Activated CD4-positive, alpha-beta T cell treated with anti-CD3 and anti-CD28 coated beads for 36 hours (primary cell): ENCODE measurements at places on chromosomes 6 and 20.
A peak's percentile ranks its signal among the peaks of the same experiment; 100 is the strongest.

- DNase-seq: no peak
Observed at GRCh38 chr6:108587258-108588059, 26.7 kb downstream of the FOXO3 start.

GRCh38 chr6:37513576-37513975, 13.9 kb upstream of the CCDC167 start:
- no peak for DNase-seq

GRCh38 chr6:106126482-106126881, 40.3 kb downstream of the PRDM1 start:
- DNase-seq: no peak

GRCh38 chr6:37051138-37052026, 45.9 kb downstream of the FGD2 start:
- DNase-seq: peak; percentile 95

- DNase-seq: no peak
Observed at GRCh38 chr6:84836366-84836765, 72.0 kb upstream of the TBX18 start.

- no peak for DNase-seq
Observed at GRCh38 chr6:143406673-143407072, 43.8 kb downstream of the ADAT2 start.

DNA sequence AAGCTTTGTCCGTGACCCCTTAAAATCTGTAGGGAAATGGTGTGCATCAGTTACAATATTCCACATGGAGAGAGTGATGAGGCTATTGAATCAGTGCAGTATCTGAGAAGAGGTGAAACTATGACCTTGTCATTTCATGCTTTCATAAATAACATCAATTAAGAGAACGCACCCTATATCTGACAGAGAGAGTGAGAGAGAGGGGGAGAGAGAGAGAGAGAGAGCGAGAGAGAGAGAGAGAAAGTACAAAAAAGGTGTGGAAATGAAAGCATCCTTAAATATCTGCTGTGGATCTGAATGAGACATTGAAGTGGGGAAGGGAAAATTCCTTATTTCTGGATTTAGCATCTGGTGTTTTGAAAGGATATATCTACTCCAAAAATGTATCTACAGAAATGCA, 12.4 kb downstream of the GSTA4 start:
- no peak for DNase-seq

GRCh38 chr6:169051371-169051770, 202.3 kb downstream of the THBS2 start:
- no peak for DNase-seq

GRCh38 chr6:100880149-100880852, 828 bp downstream of the ASCC3 start:
- no peak for DNase-seq

- no peak for DNase-seq
Observed at GRCh38 chr20:40422656-40423055, 266.4 kb downstream of the MAFB start.

DNA sequence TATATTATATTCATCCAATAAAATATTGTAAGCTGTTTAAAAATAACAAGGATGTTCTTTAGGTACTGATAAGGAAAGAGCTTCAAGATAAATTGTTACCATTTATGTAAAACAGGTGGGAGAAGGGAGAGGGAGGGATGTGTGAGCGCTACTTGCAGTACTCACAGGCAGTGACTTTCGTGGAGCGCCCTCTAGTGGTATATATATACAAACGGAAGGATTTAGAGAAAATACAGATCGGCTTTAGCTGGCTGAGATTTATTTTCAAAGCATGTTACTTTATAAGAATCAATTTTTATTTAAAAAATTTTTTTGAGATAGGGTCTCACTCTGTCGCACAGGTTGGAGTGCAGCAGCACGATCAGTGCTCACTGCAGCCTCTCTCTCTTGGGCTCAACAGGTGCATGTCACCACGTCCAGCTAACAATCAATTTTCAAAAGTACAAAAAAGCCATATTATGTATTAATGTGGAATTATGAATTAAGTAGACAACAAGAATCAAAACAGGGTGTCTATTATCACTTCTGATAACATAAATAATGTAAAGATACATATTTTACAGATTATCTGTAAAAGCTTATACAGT, 3.3 kb upstream of the MOG start:
- DNase-seq: peak; percentile 64

DNA sequence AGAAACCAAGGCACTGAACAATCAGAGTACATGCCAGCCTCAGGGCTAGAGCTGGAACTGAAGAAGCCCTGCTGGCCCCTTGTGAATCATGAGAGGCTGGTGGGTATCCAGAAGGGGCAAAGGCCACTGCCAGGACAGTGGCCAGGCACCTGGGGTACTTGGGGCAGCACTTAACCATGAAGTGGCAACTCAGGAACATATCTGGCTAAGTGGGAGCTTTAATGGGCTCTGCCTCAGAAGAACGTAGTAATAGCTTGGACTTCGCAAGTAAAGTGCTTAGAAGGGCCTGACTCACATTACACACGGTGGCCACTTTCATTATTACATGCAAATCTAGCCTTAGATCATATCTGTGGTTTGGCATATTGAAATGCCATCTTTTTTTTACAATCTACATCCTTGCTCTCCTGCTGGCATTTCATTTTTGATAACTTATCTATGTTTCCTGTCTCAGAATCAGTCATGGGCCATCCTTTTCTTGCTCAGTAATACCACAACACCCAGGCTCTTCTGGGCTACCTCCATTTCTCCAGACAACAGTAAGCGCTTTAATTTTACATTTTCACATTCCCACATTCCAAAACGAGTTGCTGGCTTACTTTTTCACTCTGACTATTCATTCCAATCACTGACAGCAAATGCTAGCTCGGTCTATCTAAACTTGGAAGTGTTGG, 21.6 kb downstream of the NAPB start:
- DNase-seq: peak; percentile 38

GRCh38 chr6:33787954-33788693, 806 bp downstream of the LEMD2 start:
- DNase-seq: peak; percentile 73

DNA sequence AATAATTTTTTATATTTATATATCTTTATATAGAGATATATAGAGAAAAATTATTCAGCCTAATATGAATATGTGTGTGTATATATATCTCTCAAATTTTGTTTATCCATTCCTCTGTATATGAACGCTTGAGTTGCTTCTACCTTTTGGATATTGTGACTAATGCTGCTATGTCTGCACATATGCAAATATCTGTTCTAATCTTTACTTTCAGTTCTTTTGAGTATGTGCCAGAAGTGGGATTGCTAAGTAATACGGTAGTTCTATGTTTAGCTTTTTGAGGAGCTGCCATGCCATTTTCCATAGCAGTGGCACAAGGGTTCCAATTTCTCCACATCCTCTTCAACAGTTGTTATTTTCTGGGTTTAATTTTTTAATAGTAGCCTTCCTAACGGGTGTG, 72.8 kb upstream of the CEP85L start:
- DNase-seq: no peak

- DNase-seq: no peak
Observed at GRCh38 chr6:56833127-56833791, 121.6 kb upstream of the BEND6 start.

DNA sequence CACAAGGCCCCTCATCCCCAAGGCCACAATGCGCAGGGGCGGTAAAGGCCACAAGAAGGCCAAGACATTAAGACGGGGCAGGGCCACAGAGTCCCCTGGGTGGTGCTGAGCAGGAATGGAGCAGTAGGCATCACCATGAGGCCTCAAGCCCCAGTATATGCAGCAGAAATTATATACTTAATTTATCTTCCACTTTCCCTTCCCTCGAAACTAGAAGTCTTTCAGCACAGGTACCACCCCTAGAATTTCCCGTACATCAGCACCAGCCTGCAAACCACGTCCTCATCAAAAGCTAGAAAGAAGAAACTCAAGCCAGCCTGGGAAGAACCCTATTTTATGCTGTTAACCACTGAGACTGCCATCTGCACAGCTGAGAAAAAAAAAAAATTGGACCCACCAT, 89.4 kb downstream of the PLG start:
- DNase-seq: peak; percentile 10

- no peak for DNase-seq
Observed at GRCh38 chr20:44597516-44597915, 15.1 kb downstream of the PKIG start.

DNA sequence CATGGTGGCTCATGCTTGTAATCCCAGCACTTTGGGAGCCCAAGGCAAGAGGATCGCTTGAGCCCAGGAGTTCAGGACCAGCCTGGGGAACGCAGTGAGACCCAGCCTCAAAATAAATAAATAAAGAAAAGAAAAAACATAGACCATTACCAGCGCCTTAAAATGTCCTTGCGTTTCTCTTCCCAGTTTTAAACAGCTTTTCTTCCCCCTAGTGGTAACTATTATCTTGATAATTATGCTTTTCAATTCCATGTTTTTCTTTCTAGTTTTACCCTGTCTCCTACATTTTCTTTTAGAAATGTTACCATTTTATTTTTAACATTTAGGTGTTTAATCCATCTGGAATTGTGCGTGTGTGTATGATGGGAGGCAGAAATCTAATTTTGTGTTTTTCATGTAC, 24.4 kb downstream of the DNAH8 start:
- no peak for DNase-seq

DNA sequence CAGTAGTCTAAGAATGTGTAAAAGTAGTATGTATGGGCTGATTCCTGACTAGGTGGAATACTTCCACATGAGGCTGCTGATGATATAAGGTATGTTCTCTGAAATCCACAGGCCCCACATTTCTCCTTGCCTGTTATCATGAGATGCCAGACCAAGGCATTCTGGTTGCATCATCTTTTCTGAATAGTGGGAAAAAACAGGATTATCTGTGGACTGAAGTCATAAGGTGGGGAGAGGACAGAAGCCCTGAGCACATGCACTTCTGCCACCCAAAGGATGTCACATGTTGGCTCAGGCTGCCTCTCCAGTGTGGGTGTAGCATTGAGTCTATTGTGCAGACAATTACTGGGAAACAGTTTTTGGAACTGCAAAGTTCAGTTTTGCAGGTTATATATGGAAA, 184.5 kb upstream of the RAB32 start:
- no peak for DNase-seq

DNA sequence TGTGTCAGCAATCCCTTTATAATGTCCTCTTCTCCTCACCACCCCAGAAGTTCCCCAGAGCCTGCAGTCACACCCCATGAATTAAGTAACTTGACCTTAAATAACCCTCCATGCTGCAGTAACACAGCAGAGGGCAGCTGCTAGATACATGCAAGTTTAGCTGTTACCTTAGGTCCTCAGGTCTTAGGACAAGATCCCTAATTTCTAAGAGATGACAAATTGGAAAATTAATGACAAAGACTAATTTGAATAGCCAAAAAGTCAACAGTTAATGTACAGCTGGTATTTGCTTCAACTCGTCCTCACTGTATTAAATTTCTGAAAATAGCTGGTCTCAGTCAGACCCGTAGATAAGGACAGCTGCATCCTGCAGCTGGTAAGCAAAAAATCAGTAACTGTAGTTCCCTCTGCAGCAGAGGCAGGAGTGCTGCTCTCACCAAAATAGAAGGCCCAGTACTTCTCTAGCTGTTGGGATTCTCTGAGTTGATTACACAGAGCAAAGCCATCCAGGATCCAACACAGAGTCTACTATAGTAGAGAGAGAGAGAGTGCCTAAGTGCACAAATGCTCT, 62.4 kb downstream of the TNFRSF21 start:
- no peak for DNase-seq

DNA sequence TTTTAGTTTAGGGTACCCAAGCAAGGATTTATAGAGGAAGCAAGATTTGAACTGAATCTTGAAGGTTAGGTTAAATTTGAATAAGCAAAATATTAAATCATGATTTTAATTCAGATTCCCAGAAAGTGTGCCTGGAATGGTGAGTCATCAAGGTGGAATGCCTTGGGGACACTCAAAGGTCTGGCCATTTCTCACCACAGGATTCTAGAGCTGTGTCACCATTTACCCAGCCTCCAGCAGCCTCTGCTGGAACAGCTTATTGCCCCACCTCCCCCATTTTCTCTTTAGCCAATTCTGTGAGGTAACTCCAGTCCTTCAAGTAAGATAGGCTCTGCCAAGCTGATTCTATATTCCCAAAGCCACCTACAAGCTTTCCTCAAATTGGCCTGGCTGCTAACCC, 181.4 kb downstream of the SIM1 start:
- no peak for DNase-seq

DNA sequence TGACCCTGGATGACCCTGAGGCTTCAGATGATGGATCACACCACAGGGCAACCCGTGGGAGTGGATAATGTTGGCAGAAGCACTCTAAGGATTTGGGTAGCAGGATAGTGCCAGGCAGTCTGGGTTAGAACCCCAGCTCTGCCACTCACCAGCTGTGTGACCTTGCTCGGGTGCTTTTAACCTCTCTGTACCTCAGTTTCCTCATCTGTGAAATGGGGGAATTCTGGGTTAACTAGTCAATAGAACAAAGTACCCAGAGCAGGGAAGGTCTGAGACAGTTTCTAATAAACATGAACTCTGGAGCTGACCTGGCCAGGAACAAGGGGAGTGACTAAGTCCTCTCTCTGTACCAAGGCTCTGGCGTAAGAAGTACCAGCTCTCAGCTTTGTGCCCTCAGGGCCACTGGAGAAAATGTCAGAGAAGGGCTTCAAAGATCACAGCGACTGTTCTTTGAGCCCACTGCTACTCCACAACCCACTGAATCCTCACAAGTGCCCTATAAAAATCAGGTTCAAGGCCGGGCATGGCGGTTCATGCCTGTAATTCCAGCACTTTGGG, 14.7 kb upstream of the NOL4L start:
- DNase-seq: no peak

DNA sequence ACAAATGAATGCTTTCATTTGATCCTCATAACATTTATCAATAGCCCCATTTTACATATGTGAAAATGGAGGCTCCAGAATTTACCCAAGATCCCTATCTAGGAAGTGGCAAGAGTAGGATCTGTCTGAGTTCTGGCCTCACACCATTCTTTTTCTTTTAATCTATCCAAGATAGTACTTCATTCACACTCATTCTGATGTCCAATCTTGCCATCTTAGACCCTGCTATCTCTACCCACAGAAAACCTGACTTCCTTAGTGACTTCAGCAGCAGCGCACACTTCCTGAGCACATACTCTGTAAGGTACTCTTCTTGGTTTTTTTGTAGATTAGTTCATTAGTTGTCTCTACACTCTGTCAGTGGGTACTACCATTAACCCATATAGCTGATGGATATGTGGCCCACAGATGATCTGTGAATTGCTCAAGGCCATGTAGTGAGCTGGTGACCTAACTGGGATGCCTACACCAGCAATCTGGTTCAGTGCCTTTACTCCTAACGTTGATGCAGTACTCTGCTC, 36.3 kb downstream of the COX4I2 start:
- DNase-seq: no peak

- no peak for DNase-seq
Observed at GRCh38 chr6:22149501-22150367, 147.1 kb downstream of the PRL start.

GRCh38 chr6:139250296-139251044, 41.3 kb downstream of the TXLNB start:
- DNase-seq: peak; percentile 76

- no peak for DNase-seq
Observed at GRCh38 chr6:14517516-14518105, 400.0 kb downstream of the CD83 start.

GRCh38 chr6:106044151-106044550, 42.0 kb upstream of the PRDM1 start:
- no peak for DNase-seq
